ENCODE measurements at places on chromosomes 4 and X.

- DNase-seq, result peak; percentile 6
Measured at GRCh38 chrX:134642386-134642785, 15.9 kb downstream of the PLAC1 start.

- DNase-seq, result no peak
Measured at GRCh38 chrX:112614640-112615039, 65.1 kb downstream of the LHFPL1 start.

GRCh38 chrX:102892103-102892502 is 45.0 kb upstream of the RAB40AL start:
- no peak for DNase-seq

- DNase-seq, result no peak
Measured at GRCh38 chr4:101660607-101661006, 129.9 kb upstream of the BANK1 start.

GRCh38 chr4:139794158-139794954 is 128.7 kb downstream of the MGST2 start:
- DNase-seq, result no peak

All from ELR (cell line).